IMR-90 (cell line): ENCODE measurements at places on chromosomes 2 and 18. TPM values are rescaled to one million over a fixed set of nuclear protein-coding genes. Genes with fewer than 3 reads are reported as not detected.

- no peaks in the 10 kb centered on the region for H3K27me3 ChIP-seq
- no peak overlapping the region for H3K27ac ChIP-seq
- no peak for DNase-seq
- no peak overlapping the region for H3K4me3 ChIP-seq
These were observed 142.0 kb downstream of the TMEM18 start for GRCh38 chr2:535222-535621.

CDKL4 gene
- 0.28 TPM in 1 of 2 replicates, not detected in the other for total RNA-seq

USP14 gene
- total RNA-seq = 11.5 and 25.8 TPM in 2 replicates

VWC2L gene
- total RNA-seq = not detected in 2 replicates

- H3K4me1 ChIP-seq = no peaks in the 10 kb centered on the region
- no peak overlapping the region for H3K27ac ChIP-seq
- no peaks in the 10 kb centered on the region; the same call in none of the 2 replicates for H3K27me3 ChIP-seq
- H3K36me3 ChIP-seq = no peaks in the 10 kb centered on the region
- DNase-seq = no peak
These were observed 279.5 kb upstream of the PKDCC start for GRCh38 chr2:41768310-41768709.

GRCh38 chr18:41936471-41937134 is 18.4 kb upstream of the PIK3C3 start:
- peak overlapping the region; percentile 34; the same call in 1 of the 2 replicates for H3K27ac ChIP-seq
- peaks cover 21% of the 10 kb centered on the region for H3K4me1 ChIP-seq
- H3K4me3 ChIP-seq = no peak overlapping the region
- DNase-seq = no peak
- no peaks in the 10 kb centered on the region for H3K36me3 ChIP-seq

GRCh38 chr2:41364842-41365241 is 683.0 kb upstream of the PKDCC start:
- DNase-seq = no peak
- no peaks in the 10 kb centered on the region for H3K4me1 ChIP-seq
- no peak overlapping the region for H3K4me3 ChIP-seq
- no peaks in the 10 kb centered on the region for H3K27me3 ChIP-seq
- no peaks in the 10 kb centered on the region for H3K36me3 ChIP-seq

DNA sequence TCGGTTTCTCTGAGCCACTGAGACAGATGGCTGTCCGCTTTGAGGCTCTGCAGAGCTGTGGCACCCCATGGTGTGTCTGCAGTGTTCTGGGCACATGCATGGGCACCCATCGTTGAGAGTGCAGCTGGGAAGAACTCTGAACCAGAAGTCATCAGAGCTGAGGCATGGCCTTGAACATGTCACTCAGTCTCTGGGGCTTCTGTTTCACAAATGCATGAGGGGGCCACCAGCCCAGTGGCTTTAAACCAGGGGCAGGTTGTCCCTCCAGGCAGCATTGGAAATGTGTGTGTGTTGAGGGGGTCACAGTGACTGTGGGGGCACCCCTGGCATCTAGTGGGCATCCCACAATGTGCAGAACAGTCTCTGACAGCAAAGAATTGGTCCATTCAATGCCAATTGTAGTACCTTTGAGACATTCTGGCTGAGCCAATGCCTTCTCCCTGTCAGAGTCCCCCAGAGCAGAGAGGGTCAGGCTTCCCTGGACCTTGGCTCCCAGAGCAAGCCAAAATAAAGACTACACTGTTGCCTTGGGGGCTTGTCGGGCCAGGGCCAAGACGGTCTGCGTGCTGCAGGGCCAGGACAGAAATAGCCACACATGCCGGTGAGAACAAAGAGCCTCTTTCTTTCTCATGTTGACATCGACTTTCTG is 9.3 kb upstream of the PSMD1 start:
- peaks cover 43% of the 10 kb centered on the region for H3K27me3 ChIP-seq
- no peak overlapping the region for H3K27ac ChIP-seq
- H3K4me1 ChIP-seq = no peaks in the 10 kb centered on the region
- no peak overlapping the region for H3K4me3 ChIP-seq
- no peaks in the 10 kb centered on the region for H3K36me3 ChIP-seq

LYPD6B gene
- total RNA-seq = under 0.01 TPM in 1 of 2 replicates, not detected in the other

DNA sequence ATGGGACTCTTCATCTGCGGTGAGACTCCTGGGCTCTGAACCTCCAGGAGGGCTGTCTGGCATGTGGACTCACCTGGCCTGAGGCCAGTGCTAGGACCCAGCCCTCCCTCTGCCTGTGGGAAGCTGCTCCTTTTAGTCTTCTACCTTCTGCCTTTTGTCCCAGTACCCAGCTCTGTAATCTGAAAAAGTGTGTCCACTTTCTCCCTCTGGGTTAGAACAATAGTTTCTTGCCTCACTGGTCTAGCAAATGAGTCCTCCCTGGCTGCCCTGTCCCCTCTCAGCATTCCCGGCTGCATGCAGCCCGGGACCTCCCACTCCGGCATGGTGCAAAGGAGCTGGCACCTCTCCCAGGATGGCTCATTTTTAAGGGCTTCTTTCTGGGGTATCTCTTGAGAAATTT is 25.9 kb downstream of the GKN2 start:
- no peaks in the 10 kb centered on the region; the same call in 1 of the 2 replicates for H3K27me3 ChIP-seq
- H3K4me1 ChIP-seq = peaks cover 3% of the 10 kb centered on the region; the same call in 1 of the 2 replicates
- H3K4me3 ChIP-seq = no peak overlapping the region
- H3K27ac ChIP-seq = no peak overlapping the region
- no peak for DNase-seq
- no peaks in the 10 kb centered on the region for H3K36me3 ChIP-seq

DNA sequence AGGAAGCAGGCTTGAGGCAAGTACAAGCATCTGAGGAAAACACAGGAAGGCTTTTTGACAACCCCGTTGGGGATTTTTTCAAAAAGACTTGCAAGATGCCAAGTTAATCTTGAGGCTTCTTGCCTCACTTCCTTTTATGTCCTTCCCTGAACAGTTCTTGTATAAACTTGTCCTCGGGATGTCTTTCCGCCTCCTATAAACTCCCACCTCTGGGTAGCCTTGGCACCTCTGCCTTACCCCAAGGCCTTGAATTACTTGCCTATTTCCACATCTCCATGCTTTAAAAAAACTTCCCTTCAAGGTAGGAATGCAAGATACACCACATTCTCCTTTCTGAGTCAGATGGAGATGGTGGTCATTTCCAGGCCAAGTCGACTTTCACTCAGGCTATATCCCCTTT is 106.4 kb upstream of the RBBP8 start:
- peaks cover 6% of the 10 kb centered on the region for H3K4me1 ChIP-seq
- H3K27ac ChIP-seq = no peak overlapping the region; the same call in 1 of the 2 replicates
- no peaks in the 10 kb centered on the region for H3K36me3 ChIP-seq
- H3K27me3 ChIP-seq = no peaks in the 10 kb centered on the region

- H3K36me3 ChIP-seq = no peaks in the 10 kb centered on the region
- no peak overlapping the region for H3K4me3 ChIP-seq
- no peak overlapping the region for H3K27ac ChIP-seq
- H3K4me1 ChIP-seq = no peaks in the 10 kb centered on the region
- no peak for DNase-seq
These were observed 162.6 kb downstream of the SS18 start for GRCh38 chr18:25927830-25928229.

DNA sequence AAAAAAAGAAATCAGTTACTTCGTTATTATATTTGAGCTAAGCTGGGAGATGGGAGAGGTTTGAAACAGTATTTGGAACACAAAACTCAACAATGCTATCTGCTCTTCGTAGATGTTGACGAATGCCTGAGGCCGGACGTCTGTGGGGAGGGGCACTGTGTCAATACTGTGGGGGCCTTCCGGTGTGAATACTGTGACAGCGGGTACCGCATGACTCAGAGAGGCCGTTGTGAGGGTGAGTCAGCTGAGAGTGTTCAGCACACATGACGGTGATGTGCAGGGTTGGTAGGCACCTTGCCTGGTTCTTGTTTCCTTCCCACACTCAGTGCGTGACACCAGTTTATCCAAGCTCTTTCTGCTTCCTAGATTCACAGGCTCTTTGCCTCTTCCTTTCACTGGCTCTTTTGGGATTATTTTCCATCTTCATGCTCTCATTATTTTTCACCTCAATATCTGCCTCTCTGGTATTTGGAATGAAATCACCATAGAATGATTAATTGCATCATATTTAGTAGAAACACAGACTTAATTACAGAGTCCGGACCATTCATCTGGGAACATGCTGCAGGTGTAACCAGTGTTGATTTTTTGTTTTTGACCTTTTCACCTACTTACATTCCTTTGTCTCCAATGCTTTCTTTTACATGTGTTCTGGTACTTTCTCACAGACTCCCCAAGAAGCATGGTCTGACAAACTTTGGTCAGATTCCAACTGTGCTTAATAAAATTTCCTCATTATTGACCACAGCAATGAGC is 200.6 kb upstream of the RASGRP3 start:
- H3K27ac ChIP-seq = 0 out of 2 replicates have a peak overlapping the region, but pooled peaks have one; percentile 0
- H3K36me3 ChIP-seq = peaks cover 40% of the 10 kb centered on the region
- H3K4me3 ChIP-seq = no peak overlapping the region
- no peaks in the 10 kb centered on the region for H3K27me3 ChIP-seq

GRCh38 chr2:145235312-145235711 is 715.4 kb upstream of the ZEB2 start:
- no peak overlapping the region for H3K4me3 ChIP-seq
- no peaks in the 10 kb centered on the region for H3K4me1 ChIP-seq
- no peaks in the 10 kb centered on the region for H3K36me3 ChIP-seq
- no peaks in the 10 kb centered on the region for H3K27me3 ChIP-seq
- no peak overlapping the region for H3K27ac ChIP-seq

BAZ2B gene
- total RNA-seq = 42.1 and 49.7 TPM in 2 replicates

DNA sequence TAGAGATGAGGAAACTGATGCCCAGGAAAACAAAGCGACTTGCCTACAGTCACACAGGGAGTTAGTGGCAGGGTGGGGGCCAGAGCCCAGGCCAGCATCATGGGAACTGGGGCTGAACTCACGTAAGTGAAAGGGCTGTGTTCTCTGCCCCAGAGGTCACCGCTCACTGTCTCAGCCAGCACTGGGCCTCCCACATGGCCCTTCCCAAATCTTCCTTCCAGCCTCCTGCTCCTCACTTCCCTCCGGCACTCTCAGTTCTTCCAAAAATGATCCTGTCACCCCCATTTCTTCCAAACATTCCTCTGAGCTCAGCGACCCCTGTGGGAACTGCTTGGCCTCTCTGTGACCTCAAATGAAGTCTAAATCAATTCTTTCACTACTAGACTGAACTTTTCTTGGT is 90.5 kb upstream of the TMEM247 start:
- H3K4me1 ChIP-seq = peaks cover 6% of the 10 kb centered on the region
- DNase-seq = no peak
- no peaks in the 10 kb centered on the region for H3K27me3 ChIP-seq
- no peak overlapping the region for H3K27ac ChIP-seq
- no peak overlapping the region for H3K4me3 ChIP-seq

DNA sequence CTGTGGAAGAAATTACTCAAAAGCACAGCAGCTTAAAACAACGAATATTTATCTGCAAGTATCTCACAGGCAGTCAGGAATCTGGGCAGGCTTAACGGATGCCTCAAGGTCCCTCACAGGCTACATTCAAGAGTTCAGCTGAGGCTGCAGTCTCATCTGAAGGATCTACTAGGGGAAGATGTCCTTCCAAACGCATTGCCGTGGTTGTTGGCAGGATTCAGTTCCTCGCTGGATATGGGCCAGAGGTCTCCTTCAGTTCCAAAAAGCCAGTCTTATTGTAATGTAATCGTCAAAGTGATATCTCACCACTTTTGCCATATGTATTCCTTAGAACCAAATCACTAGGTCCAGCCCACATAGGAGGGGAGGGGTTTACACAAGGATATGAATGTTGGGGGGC is 98.2 kb upstream of the EPAS1 start:
- no peak overlapping the region for H3K4me3 ChIP-seq
- no peak overlapping the region for H3K27ac ChIP-seq
- no peaks in the 10 kb centered on the region for H3K36me3 ChIP-seq

DNA sequence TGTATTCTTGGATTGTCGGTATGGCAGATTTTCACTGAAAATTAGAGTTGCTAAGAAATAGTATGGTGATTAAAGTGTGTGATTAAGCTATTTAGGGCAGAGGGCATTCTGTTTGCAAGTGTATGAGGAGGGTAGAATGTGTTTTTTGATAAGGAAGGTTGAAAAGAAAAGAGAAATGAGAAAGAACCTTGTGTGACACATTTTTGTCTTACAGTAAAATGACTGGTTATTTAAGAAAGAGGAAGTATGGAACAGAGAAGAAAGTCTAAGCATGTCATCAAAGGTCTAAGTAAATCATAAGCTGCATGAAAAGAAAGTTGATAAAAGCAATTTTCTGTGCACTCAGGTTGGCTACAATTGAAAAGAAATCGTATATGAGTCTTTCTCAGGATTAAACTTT is 5.2 kb upstream of the RSAD2 start:
- H3K27ac ChIP-seq = no peak overlapping the region
- DNase-seq = no peak
- no peaks in the 10 kb centered on the region for H3K4me1 ChIP-seq
- H3K36me3 ChIP-seq = no peaks in the 10 kb centered on the region
- H3K4me3 ChIP-seq = no peak overlapping the region
- H3K27me3 ChIP-seq = peaks cover 2% of the 10 kb centered on the region; the same call in 1 of the 2 replicates

COL6A3 gene
- total RNA-seq = 1,501 and 1,855 TPM in 2 replicates

GRCh38 chr2:204027091-204027490 is 90.5 kb downstream of the ICOS start:
- no peak overlapping the region for H3K4me3 ChIP-seq
- peak; percentile 13 for DNase-seq
- peaks cover 15% of the 10 kb centered on the region for H3K27me3 ChIP-seq
- H3K27ac ChIP-seq = no peak overlapping the region
- no peaks in the 10 kb centered on the region for H3K4me1 ChIP-seq
- no peaks in the 10 kb centered on the region for H3K36me3 ChIP-seq

DNA sequence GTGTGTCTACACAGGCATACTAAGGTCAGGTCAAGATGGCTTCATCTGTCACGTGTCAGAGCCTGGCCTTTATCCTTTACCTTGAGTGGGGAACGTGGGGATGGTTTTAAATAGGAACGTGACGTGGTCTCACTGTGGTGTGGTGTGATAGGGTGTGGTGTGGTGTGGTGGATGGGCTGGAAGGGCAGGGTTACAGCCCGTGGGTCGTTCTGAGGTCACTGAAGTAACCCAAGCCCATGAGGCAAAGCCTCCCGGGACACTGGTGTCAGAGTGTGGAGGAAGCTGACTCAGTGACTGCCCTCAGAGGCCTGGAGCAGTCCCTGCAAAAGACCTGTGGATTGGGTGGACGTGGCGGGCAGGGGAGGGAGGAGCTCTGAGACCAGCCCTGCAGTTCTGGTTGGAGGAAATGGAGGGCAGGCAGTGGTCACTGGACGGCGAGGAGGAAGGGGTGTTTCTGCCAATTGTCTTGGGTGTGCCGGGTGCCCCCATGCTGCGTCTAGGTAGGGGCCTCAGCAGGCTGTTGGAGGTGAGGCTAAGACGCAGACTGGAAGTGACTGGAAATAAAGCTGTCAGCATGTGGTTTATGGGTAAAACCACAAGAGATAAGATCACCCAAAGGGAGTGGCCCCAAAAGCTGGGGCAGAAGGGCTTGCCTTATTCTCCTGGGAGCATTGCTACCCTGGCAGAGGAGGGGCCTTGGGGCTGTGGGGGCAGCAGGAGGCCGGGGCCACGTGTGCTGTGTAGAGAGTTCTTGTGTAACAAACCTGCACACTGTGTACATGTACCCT is 84.8 kb downstream of the SH3RF3 start:
- H3K27ac ChIP-seq = no peak overlapping the region
- H3K4me3 ChIP-seq = no peak overlapping the region

GRCh38 chr18:49731860-49732311 is 81.4 kb downstream of the ACAA2 start:
- peaks cover 11% of the 10 kb centered on the region for H3K27me3 ChIP-seq
- H3K4me3 ChIP-seq = no peak overlapping the region
- DNase-seq = no peak
- H3K36me3 ChIP-seq = no peaks in the 10 kb centered on the region
- H3K27ac ChIP-seq = no peak overlapping the region
- peaks cover 12% of the 10 kb centered on the region for H3K4me1 ChIP-seq
